ENCODE measurements at places on chromosomes 4 and X.

GRCh38 chr4:128168701-128169100 lies 107.6 kb downstream of the LARP1B start:
- DNase-seq, result no peak

DNA sequence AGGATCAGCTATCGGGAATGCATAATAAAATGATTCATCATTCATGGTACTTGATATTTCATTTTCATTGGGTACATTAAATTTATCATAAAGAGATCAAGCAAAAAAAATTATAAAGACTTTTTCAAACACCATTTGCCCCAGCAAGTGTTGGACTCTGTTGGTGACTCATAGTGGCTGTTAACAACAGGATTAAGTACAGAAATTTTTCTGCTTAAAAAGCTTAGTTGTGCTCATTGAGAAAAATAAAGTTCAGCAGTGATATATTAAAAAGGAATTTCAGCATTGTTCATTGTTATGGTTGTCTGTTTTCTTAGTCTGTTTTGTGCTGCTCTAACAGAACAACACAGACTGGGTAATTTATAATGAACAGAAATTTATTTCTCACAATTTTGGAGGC lies 86.2 kb upstream of the PCDH10 start:
- DNase-seq, result no peak

- DNase-seq, result no peak
Observed at GRCh38 chr4:156118507-156119220, 165.0 kb upstream of the CTSO start.

GRCh38 chr4:6854098-6854744 lies 55.4 kb upstream of the TBC1D14 start:
- no peak for DNase-seq

GRCh38 chr4:172055046-172055445 lies 241.8 kb downstream of the GALNTL6 start:
- DNase-seq, result no peak

GRCh38 chr4:76723924-76724323 lies 174.0 kb downstream of the SOWAHB start:
- DNase-seq, result no peak

DNA sequence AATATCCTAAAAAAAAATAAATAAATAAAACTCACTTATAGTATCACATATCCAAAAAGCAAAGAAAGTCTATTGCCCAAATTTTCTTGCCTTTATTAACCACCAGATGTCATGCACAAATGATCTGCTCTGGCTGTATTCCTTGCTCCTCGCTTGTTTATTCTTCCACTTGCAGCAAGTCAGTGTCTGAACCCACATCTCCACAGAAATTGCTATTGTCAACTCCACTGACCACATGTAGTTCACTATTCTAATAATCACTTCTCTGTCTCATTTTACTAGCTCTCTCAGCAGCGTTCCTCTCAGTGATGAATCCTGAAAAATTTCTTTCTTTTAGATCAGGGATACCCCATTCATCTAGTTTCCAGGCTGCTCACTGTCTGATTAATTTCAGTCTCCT lies 29.3 kb upstream of the CXXC4 start:
- peak; percentile 55 for DNase-seq

GRCh38 chrX:17500145-17500579 lies 125.2 kb downstream of the NHS start:
- no peak for DNase-seq

DNA sequence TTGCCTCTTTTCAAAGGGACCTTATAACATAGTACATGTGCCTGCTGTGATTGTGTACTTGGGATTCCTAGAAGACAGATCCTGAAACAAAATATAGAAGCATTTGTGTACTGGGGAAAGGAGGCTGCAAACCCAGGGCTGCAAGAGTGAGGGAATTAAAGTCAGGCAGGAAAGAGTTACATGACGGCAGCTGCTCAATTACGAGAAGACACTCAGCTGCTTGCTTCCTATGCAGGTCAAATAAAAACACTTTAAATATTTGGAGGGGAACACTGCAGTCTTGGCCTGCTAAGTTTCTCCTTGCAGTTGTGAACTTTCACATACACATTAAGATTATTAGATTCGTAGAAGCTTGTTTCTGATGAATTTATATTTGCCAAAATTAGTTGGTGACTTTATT lies 191.9 kb upstream of the CXCL13 start:
- DNase-seq, result no peak

DNA sequence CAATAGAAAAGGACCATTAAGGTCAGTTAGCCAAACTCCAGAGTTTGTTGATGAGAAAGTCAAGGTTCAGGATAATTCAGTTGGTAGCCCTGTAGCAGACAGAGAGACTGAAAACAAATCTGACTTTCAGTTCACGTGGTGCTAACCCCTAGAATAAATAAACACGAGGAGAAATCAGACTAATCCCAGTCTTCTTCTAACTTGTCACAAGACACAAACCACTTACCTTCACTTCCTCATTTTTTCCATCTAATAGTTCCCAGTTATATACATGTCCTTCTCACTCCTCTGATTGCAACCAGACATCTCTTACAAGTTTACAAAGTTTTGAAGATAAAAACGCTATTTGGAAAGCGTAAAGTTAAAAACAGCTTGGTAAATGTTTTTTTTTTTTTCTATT lies 7.7 kb downstream of the TLR7 start:
- DNase-seq, result peak; percentile 7

DNA sequence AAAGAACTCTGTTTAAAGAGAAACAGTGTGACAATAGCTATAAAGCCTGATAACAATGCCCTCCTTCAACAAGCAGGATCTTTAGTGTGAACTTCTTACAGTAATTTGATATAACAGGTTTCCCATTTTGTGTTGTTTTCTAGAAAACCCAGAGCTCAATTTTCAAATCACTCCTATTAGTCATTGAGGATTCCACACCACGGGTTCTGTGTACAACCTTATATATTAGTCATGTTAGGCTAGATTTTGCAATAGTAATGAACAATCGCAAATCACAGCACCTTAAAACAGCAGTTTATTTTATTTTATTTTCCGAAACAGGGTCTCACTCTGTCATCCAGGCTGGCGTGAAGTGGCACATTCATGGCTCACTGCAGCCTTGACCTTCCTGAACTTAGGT lies 1020.9 kb upstream of the INTU start:
- DNase-seq, result no peak

- no peak for DNase-seq
Observed at GRCh38 chr4:82802911-82803310, 4.3 kb upstream of the SCD5 start.

Measured in globus pallidus (tissue), 1 donor.